ENCODE measurements at places on chromosomes 12 and 14. TPM values are rescaled to one million over a fixed set of nuclear protein-coding genes. Genes with fewer than 3 reads are reported as not detected.
A peak's percentile ranks its signal among the peaks of the same experiment; 100 is the strongest.

- H3K36me3 ChIP-seq, result no peaks in the 10 kb centered on the region
- DNase-seq, result peak; percentile 5
- H3K27me3 ChIP-seq, result no peaks in the 10 kb centered on the region
- no peaks in the 10 kb centered on the region for H3K4me1 ChIP-seq
- H3K27ac ChIP-seq, result no peak overlapping the region
Measured at GRCh38 chr14:62885451-62885850, 159.8 kb downstream of the KCNH5 start.

DNA sequence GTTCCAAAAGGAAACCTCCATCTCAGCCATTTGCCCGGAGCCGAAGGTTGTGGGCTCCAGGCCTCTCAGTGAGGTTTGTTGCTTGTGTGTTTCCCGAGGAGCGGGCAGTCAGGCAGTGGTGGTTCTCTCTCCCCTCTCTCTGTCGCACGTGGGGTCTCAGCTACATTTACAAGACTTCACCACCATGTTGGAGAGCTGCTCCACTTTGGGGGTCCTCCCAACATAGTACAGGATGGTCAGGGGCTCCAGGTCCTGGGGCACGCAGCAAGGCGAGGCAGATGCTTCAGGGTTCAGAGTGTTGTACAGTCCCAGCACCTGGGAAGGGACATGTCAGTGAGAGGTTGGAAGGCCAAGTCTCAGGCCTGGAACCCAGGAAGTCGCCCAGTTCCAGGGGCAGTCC, 22.8 kb downstream of the TGFB3 start:
- no peak for DNase-seq
- H3K27me3 ChIP-seq, result no peaks in the 10 kb centered on the region
- no peaks in the 10 kb centered on the region for H3K4me1 ChIP-seq
- H3K27ac ChIP-seq, result no peak overlapping the region

GRCh38 chr14:84707830-84708229, 822.1 kb upstream of the FLRT2 start:
- H3K27ac ChIP-seq, result no peak overlapping the region
- no peak for DNase-seq
- no peak overlapping the region for H3K4me3 ChIP-seq
- no peaks in the 10 kb centered on the region for H3K27me3 ChIP-seq
- H3K36me3 ChIP-seq, result no peaks in the 10 kb centered on the region
- H3K4me1 ChIP-seq, result no peaks in the 10 kb centered on the region

GRCh38 chr12:79886917-79887519, 47.9 kb downstream of the PPP1R12A start:
- no peaks in the 10 kb centered on the region for H3K27me3 ChIP-seq
- H3K36me3 ChIP-seq, result no peaks in the 10 kb centered on the region
- peaks cover 2% of the 10 kb centered on the region for H3K4me1 ChIP-seq
- no peak overlapping the region for H3K4me3 ChIP-seq
- no peak overlapping the region for H3K27ac ChIP-seq

DNA sequence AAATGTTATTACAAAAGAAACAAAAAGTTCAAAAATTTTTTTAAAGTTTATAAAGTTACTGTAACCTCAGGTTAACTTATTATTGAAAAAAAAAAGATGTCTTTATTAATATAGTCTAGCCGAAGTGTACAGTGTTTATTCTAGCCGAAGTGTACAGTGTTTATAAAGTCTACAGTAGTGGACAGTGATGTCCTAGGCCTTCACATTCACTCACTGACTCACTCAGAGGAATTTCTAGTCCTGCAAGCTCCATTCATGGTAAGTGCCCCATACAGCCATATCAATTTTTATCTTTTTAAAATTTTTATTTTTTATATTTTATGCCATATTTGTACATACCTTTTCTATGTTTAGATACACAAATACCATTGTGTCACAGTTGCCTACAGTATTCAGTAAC, 10.4 kb downstream of the ATG2B start:
- H3K27me3 ChIP-seq, result no peaks in the 10 kb centered on the region
- no peak overlapping the region for H3K4me3 ChIP-seq
- no peaks in the 10 kb centered on the region for H3K36me3 ChIP-seq
- H3K27ac ChIP-seq, result no peak overlapping the region
- DNase-seq, result peak; percentile 42

DNA sequence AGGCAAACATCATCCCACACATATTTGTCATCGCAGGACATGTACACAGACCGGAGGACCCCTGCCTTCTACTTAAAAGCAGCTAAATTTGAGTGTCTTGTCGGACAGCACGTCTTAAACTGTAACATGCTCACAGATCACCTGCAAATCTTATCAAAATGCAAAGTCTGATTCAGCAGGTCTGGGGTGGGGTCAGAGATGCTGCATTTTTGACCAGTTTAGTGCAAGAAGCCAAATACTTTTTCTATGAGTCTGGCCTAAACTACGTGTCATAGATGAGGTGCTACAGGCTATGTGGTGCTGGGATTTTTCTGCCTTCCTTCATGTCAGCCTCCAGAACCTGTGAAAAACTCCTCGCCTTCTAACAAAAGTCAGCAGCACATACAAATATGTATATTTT, 178.8 kb upstream of the LHX5 start:
- H3K4me3 ChIP-seq, result no peak overlapping the region
- H3K36me3 ChIP-seq, result no peaks in the 10 kb centered on the region
- H3K27ac ChIP-seq, result no peak overlapping the region
- DNase-seq, result no peak
- no peaks in the 10 kb centered on the region for H3K27me3 ChIP-seq
- H3K4me1 ChIP-seq, result no peaks in the 10 kb centered on the region

DNA sequence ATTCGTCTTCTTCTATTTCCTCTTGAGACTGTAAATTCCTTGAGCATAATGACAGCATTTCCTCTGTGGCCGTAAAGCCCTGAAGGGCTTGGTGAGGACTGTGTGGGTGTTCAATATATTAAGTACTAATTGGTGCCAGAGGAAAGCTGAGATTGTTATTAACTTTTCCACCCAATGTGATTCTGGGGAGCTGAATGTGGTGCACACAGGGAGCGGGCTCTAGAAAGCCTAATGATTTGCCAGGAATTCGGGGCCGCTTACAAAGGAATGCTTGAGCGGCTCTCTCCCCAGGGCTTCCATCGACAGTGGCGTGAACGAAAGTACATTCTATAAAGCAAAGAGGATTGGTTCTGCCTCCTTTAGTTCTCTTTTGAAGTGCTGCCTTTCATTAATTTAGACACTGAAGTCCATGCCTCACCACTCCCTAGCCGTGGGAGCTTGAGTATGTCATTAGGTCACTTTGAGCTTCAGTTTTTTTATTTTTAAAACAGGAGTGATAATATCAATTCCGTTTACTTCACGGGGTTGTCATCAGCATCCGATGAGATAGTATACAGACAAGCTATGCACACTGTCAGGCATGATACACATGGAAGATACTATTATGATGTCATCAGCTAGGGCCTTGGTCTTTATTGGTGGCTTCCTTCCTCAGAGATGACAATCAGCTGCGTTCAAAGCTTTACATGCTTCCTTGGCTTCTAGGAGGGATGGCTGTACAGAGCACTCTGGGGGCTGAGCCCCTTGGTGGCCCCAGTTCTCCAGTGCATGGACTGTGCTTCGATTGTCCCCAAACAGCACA, 11.0 kb upstream of the GSG1 start:
- no peak overlapping the region for H3K27ac ChIP-seq
- H3K36me3 ChIP-seq, result no peaks in the 10 kb centered on the region
- peaks cover 2% of the 10 kb centered on the region for H3K4me1 ChIP-seq
- H3K4me3 ChIP-seq, result no peak overlapping the region

DNA sequence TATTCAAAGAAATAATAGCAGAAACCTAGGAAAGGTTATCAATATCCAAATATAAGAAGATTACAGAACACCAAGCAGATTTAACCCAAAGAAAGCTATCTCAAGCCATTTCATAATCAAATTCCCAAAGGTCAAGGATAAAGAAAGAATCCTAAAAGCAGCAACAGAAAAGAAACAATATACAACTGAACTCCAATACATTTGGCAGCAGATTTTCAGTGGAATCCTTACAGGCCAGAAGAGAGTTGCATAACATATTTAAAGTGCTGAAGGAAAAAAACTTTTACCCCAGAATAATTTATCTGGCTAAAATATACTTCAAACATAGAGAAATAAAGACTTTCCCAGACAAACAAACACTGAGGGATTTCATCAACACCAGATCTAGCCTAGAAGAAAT, 54.3 kb downstream of the DENND5B start:
- H3K36me3 ChIP-seq, result no peaks in the 10 kb centered on the region
- H3K4me1 ChIP-seq, result no peaks in the 10 kb centered on the region
- no peak for DNase-seq
- H3K27ac ChIP-seq, result no peak overlapping the region

DNA sequence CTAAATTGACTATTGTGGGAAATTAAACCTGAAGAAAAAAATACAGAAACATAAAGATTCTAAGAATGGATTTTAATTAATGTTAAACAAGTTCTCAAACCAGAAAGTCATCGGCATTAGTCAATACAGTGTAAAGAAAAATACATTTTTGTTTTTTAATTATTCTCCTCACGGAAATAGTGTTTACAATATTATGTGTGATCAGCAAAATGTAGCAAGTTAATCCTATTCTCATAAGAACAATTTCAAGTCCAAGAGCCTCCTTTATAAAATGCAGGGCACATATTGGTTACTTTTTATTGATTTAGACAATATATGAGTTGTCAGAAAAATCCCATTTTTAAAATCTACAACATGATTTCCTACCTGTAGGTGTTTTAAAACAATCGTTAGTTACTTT, 158.0 kb upstream of the MGAT4C start:
- no peak overlapping the region for H3K27ac ChIP-seq
- no peaks in the 10 kb centered on the region for H3K27me3 ChIP-seq
- no peaks in the 10 kb centered on the region for H3K4me1 ChIP-seq
- H3K4me3 ChIP-seq, result no peak overlapping the region

GRCh38 chr12:765840-766239, 13.5 kb downstream of the WNK1 start:
- H3K27me3 ChIP-seq, result no peaks in the 10 kb centered on the region

GRCh38 chr14:92033906-92034687, 5.8 kb downstream of the TRIP11 start:
- DNase-seq, result no peak
- H3K4me3 ChIP-seq, result no peak overlapping the region
- H3K27me3 ChIP-seq, result no peaks in the 10 kb centered on the region
- H3K4me1 ChIP-seq, result peaks cover 2% of the 10 kb centered on the region
- H3K27ac ChIP-seq, result no peak overlapping the region

GRCh38 chr14:101223561-101224162, 320.1 kb upstream of the RTL1 start:
- DNase-seq, result no peak
- no peaks in the 10 kb centered on the region for H3K4me1 ChIP-seq
- H3K27me3 ChIP-seq, result no peaks in the 10 kb centered on the region
- H3K27ac ChIP-seq, result no peak overlapping the region

DACT1 gene
- 22.6 TPM for total RNA-seq

CHMP4A gene
- total RNA-seq, result 24.9 TPM

PTHLH gene
- 0.26 TPM for total RNA-seq

CAPZA3 gene
- total RNA-seq, result not detected

KLRC3 gene
- not detected for total RNA-seq

SERPINA5 gene
- total RNA-seq, result not detected

INSM2 gene
- not detected for total RNA-seq

TMPRSS12 gene
- total RNA-seq, result not detected

PPM1H gene
- total RNA-seq, result 3.1 TPM

All from fibroblast of lung (primary cell).